ENCODE measurements at places on chromosomes 2 and 18.

- DNase-seq = no peak
Observed at GRCh38 chr2:216516730-216517350, 18.2 kb downstream of the RPL37A start.

- DNase-seq = no peak
Observed at GRCh38 chr2:224392545-224392944, 9.4 kb downstream of the FAM124B start.

DNA sequence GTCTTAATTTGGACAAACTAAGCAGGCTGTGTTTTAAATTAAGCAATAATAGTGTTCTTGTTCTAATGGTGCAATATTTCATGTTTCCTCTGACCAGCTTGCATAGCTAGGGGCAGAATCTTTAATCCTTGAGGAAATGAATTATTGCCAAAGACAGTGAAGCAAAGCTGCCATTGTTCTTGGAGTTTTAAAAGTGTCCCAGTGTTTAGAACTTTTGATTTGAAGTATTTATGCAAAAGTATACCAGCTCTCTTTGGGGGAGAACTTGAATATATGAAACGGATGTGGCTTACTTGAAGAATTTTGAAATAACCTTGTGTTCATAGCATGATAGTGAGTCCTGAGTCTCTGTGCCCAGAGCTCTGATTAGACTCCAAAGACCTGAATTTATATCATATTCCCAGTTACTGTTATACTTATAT, 33.4 kb downstream of the ITGA6 start:
- no peak for DNase-seq

GRCh38 chr2:174666312-174666711, 68.7 kb upstream of the WIPF1 start:
- no peak for DNase-seq

- DNase-seq = no peak
Observed at GRCh38 chr2:7707723-7708122, 790.5 kb downstream of the RNF144A start.

DNA sequence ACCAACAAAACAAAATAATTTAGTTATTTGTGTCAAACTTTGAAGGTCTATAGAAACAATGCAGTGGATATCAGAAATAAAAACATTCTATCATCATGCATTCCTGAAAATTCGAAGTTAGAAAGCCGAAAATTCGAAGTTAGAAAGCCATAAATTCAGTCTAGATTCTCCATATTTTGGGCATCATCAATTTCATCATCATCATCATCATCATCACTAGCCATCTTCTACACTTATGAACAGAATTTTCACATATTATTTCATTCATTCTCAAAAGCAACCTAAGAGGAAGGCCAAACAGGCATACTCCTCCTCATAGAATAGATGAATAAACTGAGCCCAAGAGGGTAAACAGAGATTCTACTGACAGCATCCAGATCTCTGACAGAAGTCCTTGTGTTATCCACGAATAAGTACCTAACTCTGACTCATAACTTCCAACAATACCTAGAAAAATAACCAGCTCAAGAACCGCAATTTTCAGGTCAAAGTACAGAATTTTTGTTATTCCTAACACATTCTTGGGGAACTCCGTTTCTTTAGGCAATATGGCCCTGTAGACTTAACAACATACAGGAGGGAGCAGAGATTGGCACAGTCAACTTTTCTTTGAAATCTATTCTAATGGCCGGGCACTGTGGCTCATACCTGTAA, 84.7 kb downstream of the TCF4 start:
- no peak for DNase-seq

GRCh38 chr2:162082681-162083080, 8.7 kb upstream of the DPP4 start:
- no peak for DNase-seq

DNA sequence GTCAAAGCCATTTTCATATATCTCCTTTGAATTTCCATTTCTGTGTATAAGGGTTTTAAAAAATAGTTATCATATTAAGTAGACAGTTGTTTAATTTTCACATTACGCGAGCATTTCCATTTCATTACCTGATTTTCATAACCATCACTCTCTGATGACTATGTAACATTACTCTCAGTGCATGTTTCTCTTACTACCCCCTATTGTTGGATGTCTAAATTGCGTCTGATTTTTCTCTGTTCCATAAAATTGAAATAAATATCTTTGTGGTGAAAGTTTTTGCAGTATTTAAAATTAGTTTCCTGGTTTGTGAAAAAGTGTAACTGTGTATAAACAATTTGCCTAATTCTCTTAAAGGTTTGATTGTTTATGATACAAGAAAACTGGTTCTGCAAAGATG, 123.8 kb downstream of the MYO1B start:
- peak; percentile 16 for DNase-seq

DNA sequence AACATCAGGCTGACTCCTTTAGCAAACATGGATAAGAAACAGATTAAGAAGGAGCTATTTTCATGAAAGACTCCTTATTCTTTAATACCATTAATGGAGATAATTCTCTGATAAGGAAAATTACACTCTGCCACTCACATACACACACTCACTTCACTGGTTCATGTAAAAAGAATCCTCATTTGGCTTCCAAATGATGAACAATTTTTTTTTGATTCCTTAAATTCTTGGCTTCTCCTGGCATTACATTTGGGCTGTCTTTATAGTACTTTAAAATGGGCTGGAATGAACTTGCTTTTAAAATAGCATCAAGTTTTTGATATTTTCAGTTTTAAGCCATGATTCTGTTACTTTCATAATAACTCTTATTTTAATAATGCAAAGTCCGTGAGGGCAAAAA, 328.6 kb downstream of the SLC8A1 start:
- DNase-seq = no peak

GRCh38 chr2:212427638-212428037, 111.0 kb downstream of the ERBB4 start:
- no peak for DNase-seq

GRCh38 chr18:39198376-39198775, 1632.8 kb upstream of the CELF4 start:
- DNase-seq = no peak

DNA sequence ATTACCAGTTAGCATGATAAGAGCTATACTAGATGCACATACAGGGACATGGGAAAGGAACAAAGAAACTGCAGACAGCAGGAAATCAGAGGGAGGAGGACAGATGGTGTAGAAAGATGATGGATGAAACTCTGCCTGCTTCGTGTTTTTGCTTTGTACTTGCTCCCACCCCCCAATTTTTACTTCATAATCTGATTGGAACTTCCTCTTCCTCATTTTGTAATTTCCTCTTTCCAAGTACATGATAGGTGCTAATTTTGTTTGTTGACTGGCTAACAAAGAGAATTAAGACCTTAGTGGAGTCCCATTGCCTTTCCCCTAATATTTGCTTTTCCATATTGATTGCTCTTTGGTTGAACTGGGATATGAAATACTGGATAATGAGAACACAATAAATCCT, 76.0 kb upstream of the PELI1 start:
- DNase-seq = no peak

DNA sequence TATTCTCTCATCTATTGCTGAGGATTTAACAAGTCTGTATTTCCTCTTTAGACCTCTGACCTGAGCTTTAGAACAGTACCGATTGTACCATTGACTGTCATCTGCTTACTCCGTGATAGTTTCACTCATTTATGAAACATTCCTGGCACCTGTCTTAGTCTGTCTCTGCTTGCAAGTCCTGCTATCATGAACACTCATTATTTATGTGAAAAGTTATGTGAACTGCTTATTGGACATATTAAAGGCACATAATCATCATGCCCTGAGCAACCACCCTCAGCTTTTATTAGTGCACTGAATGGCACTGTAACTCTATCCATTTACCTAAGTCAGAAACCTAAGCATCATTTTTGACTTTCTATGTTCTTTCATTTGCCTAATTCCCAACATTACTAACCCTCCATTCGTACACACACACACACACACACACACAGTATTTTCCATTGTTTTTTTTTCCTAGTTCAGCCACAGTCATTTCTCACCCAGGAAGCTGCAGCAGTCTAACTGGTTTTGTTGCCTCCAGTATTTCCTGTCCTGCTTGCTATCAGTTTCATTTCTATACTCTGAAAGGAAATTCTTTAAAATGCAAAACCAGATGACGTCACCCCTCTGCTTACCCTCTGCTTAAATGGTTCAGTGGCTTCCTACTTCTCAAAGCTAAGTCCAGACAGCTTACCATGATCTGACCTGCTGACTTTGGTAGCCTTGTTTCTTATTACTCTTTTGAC, 146.1 kb downstream of the HAUS1 start:
- DNase-seq = peak; percentile 59

Data from HAP-1 (cell line).